ENCODE measurements at places on chromosomes 4 and X.
A peak's percentile ranks its signal among the peaks of the same experiment; 100 is the strongest.

GRCh38 chrX:112058255-112058654, 24.3 kb downstream of the TRPC5 start:
- H3K27me3 ChIP-seq: no peaks in the 10 kb centered on the region
- no peak overlapping the region for H3K27ac ChIP-seq
- H3K4me1 ChIP-seq: no peaks in the 10 kb centered on the region

- H3K4me1 ChIP-seq: no peaks in the 10 kb centered on the region
- no peaks in the 10 kb centered on the region for H3K27me3 ChIP-seq
- H3K27ac ChIP-seq: no peak overlapping the region
Observed at GRCh38 chrX:20315140-20315539, 48.4 kb upstream of the RPS6KA3 start.

- no peak overlapping the region for H3K27ac ChIP-seq
- no peaks in the 10 kb centered on the region for H3K27me3 ChIP-seq
- no peaks in the 10 kb centered on the region for H3K36me3 ChIP-seq
- H3K4me1 ChIP-seq: no peaks in the 10 kb centered on the region
Observed at GRCh38 chrX:119251386-119251785, 15.3 kb downstream of the PGRMC1 start.

DNA sequence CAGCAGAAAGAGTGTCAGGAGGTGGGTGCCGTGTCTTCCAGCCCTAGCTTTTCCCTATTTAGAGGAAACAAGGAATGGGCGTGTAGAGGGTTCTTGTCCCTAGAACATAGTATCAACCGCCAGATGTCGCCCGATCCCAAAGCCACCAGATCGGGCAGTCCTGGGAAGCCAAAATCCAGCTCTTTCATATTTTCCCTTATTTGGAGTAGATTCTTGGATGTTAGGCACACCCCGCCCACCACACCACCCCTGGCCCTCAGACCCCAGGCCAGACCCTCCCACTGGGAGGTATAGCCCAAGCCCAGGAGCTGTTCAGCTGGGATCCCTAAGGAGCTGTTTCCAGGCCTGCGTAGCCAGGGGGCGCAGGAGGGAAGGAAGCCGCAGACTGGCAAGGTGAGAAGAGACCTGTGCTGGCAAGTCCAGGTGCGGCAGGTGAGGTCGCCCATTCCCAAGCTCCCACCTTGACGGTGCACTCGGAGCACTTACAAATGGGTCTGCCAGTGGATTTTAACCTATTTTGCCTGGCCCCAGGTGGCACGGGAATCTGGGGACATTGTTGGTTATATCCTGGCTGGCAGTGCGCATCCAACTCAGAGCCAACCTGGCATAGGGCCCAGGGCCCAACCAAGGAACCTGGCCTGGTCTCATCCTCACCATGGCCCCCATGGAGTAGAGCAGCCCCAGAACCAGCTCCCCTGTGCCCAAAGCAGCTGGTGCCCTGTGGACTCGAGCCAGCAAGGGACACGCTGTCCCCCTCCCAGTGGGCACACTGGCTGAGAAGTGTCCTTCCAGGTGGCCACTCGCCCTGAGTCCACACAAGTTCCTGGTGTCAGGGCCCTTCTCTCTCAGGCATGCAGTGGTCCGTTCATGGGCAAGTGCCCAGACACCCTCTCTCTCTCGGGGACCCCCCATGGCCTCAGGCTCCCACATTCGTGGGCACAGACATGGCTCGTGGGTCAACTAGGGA, 811 bp downstream of the FLNA start:
- peaks cover 15% of the 10 kb centered on the region for H3K36me3 ChIP-seq
- peak overlapping the region; percentile 78 for H3K4me3 ChIP-seq
- no peaks in the 10 kb centered on the region for H3K27me3 ChIP-seq
- no peaks in the 10 kb centered on the region for H3K4me1 ChIP-seq
- DNase-seq: peak; percentile 81
